ENCODE measurements at places on chromosomes 11 and 22. TPM values are rescaled to one million over a fixed set of nuclear protein-coding genes. Genes with fewer than 3 reads are reported as not detected.

GRCh38 chr22:24157822-24158135 lies 23.5 kb upstream of the SUSD2 start:
- no peak for DNase-seq

GRCh38 chr11:124919898-124920297 lies 848 bp downstream of the HEPN1 start:
- no peak for DNase-seq

GRCh38 chr22:29154364-29155048 lies 51.2 kb upstream of the EMID1 start:
- peak; percentile 66 for DNase-seq

DNA sequence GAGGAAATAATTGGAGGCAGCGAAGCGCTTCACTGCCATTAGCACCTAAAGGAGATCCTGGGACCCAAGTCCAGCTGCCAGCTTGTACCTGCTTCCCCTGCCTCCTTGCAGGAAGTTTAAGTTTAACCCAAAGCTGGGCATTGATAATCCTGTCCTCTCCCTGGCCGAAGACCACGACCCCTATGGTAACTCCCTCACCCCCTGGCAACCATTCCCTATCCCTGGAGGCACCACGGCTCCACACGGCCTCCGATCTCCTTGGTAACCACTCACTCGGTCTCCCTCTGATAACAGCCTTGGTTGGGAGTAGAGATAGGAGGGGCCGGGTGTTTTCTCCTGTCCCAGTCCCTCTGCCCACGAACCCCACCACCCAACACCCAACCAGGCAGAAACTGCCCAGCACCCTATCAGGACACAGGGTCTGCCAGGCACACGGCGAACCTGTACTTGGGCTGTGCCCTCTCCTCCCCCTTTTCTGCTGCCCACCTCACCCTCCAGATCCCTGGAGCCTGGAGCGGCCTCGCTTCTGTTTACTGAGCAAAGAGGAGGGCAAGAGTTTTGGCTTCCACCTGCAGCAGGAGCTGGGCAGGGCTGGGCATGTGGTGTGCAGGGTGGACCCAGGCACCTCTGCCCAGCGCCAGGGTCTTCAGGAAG lies 833 bp downstream of the NHERF4 start:
- no peak for DNase-seq

DNA sequence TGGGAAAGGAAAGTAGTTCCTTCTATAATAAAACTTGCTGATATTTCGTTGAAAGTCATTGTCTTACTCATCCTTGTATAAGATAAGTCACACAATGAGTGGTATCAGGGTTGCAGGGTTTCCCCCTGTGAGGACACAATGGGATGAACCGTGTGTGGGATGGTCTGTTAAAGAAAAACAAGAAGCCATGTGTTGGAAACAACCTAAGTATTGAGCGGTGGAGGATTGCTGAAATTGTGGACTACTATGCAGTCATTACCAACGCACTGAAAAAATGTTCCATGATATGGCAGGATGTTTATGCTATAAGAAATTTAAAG lies 28.6 kb downstream of the PTPRJ start:
- no peak for DNase-seq

GRCh38 chr11:44387825-44388224 lies 77.9 kb upstream of the ALX4 start:
- no peak for DNase-seq

DNA sequence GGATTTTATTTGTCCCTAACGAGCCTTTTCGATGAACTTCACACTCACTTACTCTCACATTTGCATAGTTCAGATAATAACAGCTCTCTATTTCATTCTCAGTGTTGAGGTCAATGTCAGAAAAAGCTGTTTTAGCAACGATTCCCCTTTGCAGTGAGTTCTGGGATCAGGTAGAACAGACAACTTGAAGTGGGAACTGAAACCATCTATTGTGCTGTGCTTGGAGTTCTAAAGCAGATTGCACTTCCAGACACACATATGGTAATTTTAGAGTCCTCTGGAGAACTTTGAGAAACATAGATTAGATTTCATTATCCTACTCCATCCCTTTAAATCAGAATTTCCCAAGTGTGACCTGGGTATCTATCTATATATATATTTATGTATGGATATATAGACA lies 124.6 kb upstream of the BLID start:
- no peak for DNase-seq

DNA sequence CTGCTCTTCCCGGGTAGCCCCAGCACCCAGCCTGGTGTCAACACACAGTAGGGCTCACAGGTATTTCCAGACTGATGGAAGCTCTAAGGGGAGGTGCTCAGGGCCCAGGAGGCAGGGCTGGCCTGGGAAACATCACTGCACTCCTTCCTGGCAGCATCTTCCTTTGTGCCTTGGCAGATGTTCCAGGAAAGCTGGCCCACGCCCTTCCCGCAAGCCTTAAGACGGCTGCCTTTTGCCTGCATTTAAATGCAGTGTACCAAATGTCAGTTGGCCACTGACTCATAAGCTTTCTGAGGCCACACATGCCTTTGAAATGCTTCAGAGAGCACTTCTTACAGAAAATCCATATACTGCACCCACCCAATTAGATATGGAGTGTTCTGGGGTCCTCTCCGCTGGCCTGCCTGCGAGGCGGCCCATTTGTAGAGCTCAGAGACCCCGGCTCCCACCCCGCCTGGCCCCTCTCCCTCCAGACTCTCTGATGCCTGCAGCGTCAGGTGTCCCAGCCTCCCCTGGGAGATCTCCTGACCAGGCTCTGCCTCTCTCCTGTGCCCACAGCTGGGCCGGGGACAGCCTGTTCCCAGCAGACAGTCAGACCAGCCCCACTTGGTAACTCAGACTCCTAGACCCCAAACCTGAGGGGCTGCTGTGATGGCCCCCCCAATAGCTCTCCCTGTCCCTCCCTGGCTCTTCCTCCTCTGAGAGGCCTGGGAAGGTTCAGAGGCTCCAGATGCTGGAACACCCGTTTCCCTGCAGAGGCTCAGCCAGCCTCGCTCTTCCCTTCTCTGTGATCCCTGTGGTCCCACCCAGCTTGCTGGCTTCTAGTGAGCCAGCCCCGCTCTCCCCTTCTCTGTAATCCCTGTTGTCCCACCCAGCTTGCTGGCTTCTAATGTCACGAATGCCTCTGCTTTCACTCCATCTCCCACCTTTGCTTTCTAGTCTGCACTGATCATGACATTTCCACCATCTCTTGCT lies 47.6 kb upstream of the THY1 start:
- peak; percentile 85 for DNase-seq

DNA sequence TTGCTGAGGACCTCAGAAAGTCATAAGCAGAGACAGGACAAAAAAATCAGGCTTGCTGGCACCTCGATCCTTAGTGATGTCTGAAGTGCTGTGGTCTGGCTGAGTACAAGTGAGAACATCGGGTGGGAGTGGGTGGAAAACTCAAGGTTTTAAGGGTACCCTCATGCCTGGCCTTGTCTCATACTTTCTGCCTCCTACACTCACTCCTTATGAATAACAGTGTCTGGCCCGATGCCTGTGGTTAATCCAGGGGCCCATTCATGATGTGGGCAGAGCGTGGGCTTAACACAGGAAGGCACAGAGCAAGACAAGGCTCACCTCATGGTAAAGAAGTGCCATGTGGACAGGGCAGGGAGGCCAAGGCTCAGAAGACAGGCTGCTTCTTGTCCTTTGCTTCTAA lies 11.0 kb upstream of the UCP3 start:
- peak; percentile 13 for DNase-seq

DNA sequence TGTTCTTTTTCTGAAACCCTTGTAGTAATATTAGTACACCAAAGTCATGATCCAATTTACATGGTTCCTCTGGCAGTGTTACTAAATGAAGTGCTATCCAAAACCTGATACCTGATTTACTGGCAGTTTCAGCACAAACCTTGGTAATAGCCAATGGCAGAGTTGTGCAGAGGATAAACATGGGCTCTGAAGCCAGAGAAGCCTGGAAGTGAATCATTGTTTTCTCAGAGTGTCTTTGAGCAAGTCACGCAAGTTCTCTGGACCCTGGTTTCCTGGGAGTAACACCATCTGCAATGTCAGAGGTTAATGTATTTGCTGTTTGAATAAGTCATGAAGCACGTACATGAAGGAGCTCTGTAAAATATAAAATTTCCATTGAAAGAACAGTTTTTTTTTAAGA lies 222.3 kb upstream of the NARS2 start:
- DNase-seq: peak; percentile 89

GRCh38 chr11:129929721-129930120 lies 34.3 kb upstream of the NFRKB start:
- no peak for DNase-seq

The DCHS1 gene
- total RNA-seq: 0.19 TPM

The PDGFD gene
- total RNA-seq: 0.61 TPM

The RFPL1 gene
- not detected for total RNA-seq

DNA sequence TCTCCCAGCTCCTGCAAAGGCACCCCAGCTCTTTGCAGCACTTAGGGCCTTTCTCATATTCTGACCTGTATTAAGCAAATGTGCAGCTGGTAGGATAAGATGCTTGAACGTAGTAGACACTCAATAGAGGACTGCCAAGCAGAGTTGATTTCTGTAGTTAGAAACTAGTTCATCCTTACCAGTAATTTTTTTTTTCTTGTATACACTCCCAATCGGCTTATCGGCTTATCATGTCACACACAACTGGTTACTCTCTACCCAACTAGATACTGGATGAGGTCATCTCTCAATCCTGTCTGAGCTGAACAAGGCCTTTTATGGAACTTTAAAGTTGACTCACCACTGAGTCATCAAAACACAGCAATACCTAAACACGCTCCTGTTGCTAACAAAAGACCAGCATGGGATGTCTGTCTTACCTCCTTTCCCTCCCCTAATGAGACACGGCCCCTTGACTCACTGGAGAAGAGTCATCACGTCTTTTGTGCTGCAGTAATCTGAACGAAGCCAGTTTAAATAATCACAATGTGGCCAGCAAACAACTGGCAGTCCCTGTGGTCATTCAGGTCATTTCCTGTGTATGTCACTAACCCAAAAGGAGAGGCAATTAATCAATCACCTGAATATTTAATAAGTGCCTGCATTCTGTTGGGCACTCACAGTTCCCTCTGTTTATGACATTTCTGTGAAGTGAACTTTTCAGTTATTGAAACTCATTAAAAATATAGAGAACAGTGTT lies 7.5 kb upstream of the WEE1 start:
- DNase-seq: peak; percentile 99

DNA sequence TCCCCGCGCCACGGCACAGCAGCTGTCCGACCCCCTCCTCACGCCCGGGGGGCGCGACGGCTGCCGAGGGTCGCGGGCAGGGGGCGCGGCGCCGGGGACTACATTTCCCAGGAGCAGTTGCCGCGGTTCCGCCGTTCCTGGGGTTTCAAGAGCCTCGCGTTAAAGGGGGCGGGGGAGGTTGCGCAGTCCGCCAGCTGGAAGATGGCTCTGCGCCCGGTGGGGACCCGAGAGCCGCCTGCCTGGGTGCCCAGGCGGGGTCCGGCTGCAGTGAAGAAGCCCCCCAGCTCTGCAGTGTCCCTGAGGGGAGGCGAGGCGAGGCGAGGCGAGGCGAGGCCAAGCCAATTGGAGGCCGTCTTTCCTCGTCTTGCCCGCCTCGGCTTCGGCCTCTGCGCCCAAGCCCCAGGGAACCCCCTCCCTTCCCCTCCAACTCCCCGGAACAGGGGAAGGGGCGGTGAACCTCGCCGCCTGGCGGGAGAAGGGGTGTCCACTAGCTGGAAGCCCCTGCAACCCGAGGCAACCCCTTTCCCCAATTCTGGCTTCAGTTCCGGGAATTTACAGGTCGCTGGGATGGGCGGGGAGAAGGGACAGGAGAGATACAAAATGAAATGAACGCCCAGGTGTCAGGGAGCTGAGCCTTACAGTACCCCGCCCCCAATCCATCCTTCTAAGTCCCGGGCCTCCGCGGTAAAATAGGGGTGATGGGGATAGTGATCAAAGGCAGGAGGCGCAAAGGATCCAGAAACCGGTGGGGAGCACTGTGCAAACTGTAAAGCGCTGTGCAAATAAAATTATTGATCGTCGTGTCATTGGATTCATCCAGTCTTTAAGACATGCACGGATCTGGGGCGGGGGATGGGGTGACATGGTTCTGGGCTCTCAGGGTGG lies 5.2 kb upstream of the GCAT start:
- peak; percentile 42 for DNase-seq

DNA sequence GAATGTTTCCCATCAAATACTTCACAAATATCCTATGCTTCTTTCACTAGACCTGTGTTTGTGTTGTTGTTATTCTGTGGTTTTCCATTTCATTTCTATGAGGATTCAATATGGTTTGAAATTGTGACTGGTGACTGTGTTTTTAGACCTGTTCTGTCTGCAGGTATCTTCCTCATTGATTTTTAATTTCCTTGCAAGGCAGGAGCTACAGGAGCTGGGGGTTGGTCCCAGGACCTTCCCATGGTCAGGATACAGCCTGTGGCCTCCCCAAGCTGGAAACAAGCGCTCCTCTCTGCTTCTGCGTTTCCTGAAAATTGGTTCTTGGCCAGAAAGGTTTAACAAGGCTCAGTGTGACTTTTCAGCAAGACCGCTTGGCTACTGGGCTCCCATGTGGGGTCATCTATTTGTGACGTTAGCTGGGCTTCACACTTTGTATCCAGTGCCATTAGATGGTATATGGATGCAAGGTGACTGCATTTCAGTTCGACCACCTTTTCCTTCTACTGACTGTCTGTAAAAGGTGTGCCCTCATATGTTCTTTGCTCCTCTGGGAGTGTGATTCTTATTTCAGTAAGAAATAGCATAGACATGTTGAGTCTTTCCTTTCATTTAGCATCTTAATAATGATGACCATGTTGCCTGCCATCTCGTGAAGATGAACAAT lies 21.5 kb downstream of the IGLL5 start:
- no peak for DNase-seq

DNA sequence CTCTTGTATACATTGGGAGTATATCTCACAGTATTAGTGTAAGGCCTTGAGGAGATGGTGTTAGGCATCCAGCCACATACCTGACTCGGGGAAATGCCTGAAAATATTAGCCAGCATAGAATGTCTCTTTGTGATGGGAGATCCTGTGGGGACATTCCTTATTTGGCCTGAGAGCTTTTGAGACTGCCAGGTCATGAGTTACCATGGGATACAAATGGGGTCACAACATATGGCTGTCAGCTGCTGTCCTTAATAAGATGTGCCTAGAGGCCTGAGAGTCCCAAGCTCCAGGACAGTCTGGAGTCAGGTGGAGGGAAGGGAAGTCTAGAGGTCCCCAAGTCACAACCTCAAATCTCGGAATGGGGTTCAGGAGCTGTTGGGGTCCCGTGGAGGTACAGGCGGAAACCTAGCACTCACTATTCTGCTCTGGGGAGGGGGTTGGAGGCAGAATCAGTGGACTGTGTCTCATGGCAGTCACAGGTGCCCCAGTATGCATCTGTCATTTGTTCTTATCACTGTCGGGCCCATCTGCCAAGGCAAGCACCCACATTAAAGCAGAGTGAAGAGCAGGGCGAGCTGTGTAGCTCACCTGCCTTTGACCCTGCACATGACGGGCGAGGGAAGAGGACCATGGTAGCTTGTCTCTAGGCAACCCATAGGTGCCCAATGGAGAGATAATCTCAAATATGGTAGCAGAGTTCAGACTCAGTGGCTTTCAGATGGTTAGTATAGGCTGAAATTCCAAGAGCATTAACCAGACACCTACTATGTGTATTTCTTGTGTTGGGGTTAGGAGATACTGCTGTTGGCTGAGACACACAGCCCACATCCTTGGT lies 29.9 kb downstream of the KCNQ1OT1 start:
- no peak for DNase-seq

The TRPM5 gene
- total RNA-seq: not detected

GRCh38 chr22:40216041-40216756 lies 38.5 kb downstream of the TNRC6B start:
- no peak for DNase-seq

Measured in MCF 10A (cell line).